NCI-H187 treated with DMSO at 0.1 percent for 48 hours (cell line): ENCODE measurements at places on chromosomes 4 and X.
A peak's percentile ranks its signal among the peaks of the same experiment; 100 is the strongest.

GRCh38 chr4:23819041-23819511, 70.8 kb downstream of the PPARGC1A start:
- DNase-seq: peak; percentile 79

- DNase-seq: peak; percentile 12
Measured at GRCh38 chr4:113052379-113052951, 3.0 kb downstream of the ANK2 start.

DNA sequence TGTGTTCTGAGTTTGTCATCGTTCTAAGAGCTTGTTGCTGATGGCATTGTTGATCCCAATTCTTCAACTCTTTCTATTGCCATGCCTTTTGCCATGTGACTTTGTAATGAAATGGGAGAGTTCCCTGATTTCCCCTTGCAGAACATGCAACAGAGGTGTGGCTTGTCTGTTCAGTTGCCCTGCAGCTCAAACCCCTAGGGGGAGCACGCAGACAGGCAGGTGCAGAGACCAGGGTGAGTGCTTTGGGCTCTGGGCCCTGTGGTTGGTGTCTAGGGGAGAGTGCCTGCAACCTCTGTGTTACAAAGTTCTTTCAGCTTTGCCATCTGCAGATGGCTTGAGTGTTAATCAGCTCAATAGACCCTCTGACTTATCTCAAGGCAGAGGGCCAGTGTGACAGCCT, 332.7 kb downstream of the MID1IP1 start:
- no peak for DNase-seq

DNA sequence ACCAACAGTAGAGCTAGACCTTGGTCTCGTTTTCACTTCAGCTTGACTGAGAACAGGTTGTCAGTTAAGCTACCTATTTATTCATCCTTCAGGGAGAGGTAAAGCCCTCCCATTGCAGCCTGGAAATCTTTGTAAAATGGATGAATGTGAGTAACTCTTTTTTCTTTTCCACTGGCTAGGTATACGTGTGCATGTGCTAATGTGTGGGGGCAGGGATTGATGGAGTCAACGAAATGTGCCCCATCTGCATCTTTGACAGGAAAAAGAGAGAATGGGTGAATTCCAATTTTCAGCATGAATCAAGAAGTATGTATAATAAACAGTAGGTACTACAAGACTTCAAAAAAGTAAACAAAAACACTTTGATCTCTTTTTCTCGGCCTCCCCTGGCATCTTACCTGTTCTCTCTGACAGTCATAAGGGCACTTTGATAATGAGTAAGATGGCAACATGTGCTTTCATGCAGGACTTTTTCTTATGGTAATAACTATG, at the start of gene IL21:
Gene IL21 (minus strand): TSS at position 51 of the 492 bp plus-strand sequence. CDS start 55 bp downstream, outside the sequence.
- no peak for DNase-seq

GRCh38 chrX:110004215-110004614, 1.3 kb downstream of the TMEM164 start:
- no peak for DNase-seq

GRCh38 chr4:153728151-153728550, 31.7 kb downstream of the RNF175 start:
- no peak for DNase-seq

- DNase-seq: no peak
Measured at GRCh38 chr4:78567500-78568060, 16.0 kb downstream of the ANXA3 start.

GRCh38 chrX:118025226-118025625, 91.4 kb downstream of the KLHL13 start:
- DNase-seq: no peak

DNA sequence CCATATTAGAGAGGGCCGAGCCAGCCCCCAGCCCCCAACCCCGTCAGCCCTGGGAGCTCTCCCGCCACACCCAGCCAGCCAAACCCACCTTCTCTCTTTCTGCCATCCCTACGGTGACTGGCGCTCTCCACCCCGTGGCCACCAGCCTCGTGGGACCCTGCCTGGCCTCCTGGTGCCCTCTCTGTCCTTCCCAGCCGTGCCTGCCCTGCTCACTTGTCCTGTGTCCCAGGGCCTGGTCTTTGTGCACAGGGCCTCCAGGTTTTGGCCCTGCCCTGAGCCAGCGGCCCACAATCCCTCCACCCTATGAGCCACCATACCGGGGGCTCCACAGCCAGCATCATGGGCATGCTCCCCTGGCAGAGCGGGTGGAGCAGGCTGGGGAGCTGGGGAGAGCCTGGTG, 77.4 kb downstream of the ABLIM2 start:
- no peak for DNase-seq

- DNase-seq: no peak
Measured at GRCh38 chrX:118047446-118048186, 69.0 kb downstream of the KLHL13 start.

- no peak for DNase-seq
Measured at GRCh38 chrX:27136325-27136724, 326.8 kb downstream of the PPP4R3C start.

DNA sequence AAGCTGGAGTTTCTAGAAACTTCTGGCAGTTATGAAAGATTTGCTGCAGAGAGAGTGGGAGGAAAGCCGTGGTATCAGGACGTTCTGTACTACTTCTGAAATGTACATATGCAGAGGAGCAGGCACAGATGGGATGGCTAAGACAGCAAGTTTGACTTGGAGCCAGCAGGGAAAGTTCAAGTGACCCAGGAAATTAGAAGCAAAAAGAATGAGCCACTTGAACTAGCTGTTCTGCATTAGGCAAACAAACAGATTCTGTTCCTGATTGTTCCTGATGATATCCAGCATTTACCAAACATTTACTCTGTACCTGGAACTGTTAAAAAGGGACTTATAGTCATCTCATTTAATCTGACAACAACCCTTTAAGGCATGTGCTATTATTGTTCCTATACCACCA, 41.4 kb upstream of the CXCL13 start:
- DNase-seq: no peak

GRCh38 chrX:47242321-47242720, 9.5 kb downstream of the USP11 start:
- DNase-seq: no peak

- no peak for DNase-seq
Measured at GRCh38 chr4:7055990-7056325, 11.9 kb downstream of the GRPEL1 start.

- DNase-seq: no peak
Measured at GRCh38 chr4:184808713-184809050, 17.1 kb downstream of the ACSL1 start.

GRCh38 chr4:6575503-6576240, 683 bp downstream of the MAN2B2 start:
- DNase-seq: no peak

GRCh38 chrX:72146527-72146926, 14.8 kb upstream of the RTL5 start:
- DNase-seq: no peak

DNA sequence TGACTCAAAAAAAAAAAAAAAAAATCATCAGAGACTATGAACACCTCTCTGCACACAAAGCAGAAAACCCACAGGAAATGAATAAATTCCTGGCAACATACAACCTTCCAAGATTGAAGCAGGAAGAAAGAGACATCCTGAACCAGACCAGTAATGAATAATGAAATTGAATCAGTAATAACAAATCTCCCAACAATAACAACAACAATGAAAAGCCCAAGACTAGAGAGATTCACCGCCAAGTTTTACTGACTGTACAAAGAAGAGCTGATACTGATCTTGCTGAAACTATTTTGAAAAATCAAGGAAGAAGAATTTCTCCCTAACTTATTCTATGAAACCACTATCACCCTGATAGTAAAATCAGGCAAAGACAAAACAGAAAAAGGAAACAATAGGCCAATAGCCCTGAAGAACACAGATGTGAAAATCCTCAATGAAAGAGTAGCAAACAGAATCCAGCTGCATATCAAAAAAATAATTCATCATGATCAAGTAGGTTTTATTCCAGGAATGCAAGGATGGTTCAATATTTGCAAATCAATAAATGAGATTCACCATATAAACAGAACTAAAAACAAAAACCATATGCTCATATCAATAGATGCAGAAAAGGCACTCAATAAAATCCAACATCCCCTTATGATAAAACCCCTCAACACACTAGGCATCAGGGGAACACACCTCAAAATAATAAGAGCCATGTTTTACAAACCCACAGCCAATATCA, 31.0 kb upstream of the PLK4 start:
- no peak for DNase-seq

DNA sequence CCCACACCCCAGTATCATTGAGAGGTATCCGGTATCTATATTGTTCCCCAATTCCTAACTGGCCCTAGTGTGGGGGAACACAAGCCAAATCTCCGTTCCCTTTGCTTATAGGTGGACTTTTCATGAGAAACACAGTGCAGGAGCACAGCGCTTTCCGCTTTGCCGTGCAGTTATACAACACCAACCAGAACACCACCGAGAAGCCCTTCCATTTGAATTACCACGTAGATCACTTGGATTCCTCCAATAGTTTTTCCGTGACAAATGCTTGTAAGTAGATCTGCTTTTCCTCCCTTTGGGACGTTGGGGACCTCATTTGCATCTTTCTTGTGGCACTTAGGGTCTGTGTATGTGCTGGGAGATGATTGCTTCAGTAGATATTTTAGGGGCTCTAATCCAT, 1.6 kb downstream of the GRIA3 start:
- DNase-seq: no peak

DNA sequence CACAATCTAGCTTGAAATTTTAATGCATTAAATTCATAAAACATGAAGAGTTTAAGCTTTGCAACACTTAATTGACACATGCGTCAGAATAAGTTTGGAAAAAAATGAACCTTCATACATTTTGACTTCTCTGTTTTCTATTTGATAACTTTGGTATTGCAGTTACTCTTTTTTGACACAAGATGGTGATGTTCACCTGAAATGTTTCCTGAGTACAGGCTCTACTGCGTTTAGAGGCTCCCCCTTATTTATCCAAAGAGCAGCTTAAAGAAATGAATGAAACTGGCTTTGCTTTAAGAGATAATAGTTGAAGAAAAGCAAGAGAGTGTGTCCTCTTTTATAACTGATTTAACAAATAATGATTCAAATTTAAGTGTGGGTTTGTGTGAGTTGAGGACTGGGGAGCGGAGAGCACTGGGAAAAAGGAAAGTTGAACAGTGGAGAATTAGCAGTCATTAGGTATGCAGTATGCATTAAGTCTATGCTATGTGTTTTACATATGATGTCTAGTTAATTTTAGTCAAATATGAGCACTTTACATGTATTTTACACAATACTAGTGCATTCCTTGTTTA, 180.6 kb upstream of the NUDT6 start:
- DNase-seq: no peak

- no peak for DNase-seq
Measured at GRCh38 chr4:99029852-99030251, 34.3 kb downstream of the METAP1 start.

DNA sequence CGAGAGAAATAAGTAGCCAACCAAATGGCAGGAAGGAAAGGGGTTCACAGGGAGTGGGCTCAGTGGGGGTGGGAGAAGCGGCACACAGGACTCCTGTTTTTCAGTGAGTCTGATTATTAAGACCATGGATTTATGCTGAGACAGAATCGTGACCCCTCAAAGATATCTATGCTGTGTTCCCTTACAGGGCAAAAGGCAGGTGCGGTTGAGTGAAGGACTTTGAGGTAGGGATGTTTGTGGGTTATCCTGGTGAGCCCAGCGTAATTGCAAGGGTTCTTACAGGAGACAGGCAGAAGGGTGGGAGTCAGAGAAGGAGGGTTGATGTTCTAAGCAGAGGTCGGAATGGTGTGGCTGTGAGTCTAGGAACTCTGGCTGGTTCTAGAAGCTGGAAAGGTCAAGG, 73.0 kb downstream of the EVC start:
- DNase-seq: no peak

DNA sequence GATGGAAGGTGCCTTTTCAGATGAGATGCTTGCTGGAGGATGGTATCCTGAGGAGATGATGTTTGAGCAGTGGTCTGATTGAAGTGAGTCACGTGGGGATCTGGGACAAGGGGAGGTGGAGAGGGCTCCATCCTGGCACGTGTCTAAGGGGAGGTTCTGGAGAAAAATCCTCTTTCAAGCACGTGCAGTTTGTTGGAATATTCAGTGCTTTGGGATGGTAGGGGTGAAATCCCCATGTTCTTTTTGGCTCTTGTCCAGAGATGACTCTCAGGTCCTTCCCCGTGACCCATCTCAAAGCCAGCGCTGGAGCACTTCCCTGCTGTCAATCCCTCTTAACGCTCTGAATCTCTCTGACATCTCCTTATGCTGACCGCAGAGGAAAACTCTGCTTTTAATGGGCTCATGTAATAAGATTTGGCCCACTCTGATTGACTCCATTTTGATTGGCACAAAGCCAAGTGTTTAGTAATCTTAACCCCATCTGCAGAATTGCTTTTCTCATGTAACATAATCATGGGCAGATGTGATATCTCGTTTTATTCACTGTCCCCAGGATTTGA, 10.8 kb upstream of the KLKB1 start:
- peak; percentile 37 for DNase-seq

GRCh38 chr4:169210504-169211118, 60.1 kb downstream of the SH3RF1 start:
- no peak for DNase-seq

DNA sequence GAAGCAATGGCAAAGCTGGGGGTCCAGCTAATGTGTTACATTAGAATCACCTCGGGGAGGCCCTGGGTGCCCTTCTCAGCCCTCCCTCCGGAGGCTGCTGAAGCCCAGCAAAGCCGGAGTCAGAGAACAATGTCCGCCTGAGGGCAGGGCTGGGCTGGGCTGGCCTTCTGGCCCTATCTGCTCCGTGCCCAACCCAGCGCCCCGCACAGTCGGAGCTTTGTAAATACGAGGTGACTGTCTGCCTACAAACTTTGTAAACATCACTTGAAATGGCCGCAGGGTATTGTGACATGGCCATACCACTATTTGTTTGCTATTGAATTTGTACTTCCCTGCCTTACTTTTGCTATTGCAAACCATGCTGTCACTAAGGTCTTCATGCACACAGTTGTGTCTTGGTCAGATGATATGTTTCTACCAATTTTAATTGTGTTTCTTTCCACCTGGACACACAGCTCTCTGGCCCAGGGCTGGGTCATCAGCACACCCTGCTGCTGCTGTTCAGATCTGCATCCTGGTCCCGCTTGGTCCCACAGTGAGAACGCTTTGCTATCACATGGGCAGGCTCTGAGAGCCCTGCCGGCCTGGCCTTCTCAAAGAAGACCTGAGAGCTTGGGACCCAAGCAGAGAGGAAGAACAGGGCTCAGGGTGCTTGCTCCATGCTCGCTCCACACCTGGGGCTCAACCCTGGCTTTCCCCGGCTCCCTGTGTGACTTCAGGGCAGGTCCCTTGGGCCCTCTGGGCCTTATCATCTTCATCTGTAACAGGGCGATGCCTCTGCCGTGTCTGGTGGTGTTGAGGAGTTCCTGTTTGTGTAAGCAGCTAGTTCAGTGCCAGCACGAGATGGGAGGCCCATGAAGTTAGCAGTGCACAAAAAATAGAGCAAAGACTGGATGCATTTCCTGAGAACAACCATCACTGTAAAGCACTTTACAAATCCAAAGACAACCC, 2.3 kb downstream of the S100P start:
- DNase-seq: no peak
